ENCODE measurements at places on chromosomes 16 and 17.

GRCh38 chr17:50918071-50918932, 52.1 kb upstream of the TOB1 start:
- no peak for DNase-seq

DNA sequence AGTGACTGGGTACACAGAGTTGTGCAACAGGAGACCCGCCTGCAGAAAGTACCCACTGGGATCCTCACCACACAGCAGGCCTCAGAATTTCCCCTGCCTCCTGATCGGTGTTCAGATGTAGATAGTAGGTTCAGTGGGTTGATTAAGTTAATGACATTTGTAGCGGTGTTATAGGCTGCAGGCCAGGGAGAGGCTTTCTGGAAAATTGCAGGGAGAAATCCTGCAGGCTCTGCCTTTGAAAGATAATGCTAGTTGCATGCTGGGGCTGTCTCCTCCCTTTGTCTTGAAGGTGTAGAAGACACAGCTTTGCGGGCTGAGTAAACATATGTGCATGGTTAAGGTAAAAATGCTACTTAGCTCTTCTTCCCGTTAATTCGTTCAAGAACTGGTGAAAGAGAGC, 406.3 kb upstream of the RBFOX1 start:
- DNase-seq = no peak

- DNase-seq = no peak
Measured at GRCh38 chr16:73605309-73605708, 557.4 kb upstream of the ZFHX3 start.

GRCh38 chr17:57838857-57839570, 10.8 kb downstream of the MRPS23 start:
- no peak for DNase-seq

- no peak for DNase-seq
Measured at GRCh38 chr17:69447726-69448125, 33.2 kb downstream of the MAP2K6 start.

DNA sequence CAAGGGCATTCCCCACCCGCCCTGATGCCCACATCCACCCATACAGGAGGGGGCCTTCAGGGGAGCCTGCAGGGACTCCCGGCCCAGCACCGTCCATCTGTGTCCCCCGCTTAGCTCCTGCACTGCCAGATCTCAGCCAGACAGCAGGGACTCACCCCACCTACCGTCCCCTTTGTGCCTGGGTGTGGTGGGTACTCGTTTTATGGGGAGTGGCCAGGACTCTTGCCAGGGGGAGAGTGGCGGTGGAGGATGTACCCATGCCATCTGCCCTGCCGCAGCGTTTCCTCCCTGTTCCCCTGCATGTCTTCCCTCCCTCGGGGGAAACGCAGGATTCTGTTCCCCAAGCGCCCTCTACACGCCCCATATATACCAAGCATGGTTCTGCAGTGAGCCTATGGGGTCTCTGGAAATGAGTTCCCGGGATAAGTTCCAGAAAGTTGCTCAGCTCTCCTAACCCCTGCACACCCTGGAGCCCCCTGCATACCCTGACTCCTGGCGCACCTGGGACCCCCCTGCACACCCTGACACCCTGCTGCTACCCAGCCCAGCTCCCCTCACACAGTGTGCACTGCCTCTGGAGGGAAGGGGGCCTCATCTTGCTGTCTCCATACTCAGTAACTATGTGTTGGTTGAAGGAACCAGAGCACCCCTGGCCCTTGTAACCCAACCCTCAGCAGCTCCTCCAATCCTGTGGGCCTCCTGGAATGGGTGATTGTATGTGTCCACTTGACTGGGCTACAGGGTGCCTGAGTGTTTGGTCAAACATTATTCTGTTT, 4.2 kb upstream of the MAFG start:
- DNase-seq = no peak

GRCh38 chr17:4436381-4436780, 2.6 kb downstream of the SPNS3 start:
- DNase-seq = no peak

- no peak for DNase-seq
Measured at GRCh38 chr16:23342083-23342640, 40.1 kb downstream of the SCNN1B start.

- DNase-seq = no peak
Measured at GRCh38 chr17:27519550-27519949, 63.3 kb downstream of the KSR1 start.

- DNase-seq = no peak
Measured at GRCh38 chr17:44903012-44903685, 3.9 kb upstream of the EFTUD2 start.

GRCh38 chr17:29577385-29578211, 9.1 kb downstream of the TP53I13 start:
- no peak for DNase-seq

DNA sequence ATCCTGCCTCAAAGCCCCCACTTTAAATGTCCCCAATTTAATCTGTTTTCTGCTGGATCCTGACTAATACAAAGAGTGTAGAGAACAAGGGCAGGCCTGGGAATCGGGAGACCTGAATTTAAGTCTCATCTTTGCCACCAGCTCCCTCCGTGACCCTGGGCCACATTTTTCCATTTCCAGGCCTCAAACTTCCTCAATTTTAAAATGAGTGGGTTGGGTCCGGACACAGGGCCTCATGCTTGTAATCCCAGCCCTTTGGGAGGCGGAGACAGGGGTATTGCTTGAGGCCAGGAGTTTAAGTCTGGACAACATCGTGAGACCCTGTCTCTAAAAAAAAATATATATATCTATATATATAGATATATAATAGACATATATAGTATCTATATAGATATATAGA, 61.4 kb downstream of the SRL start:
- no peak for DNase-seq

- DNase-seq = no peak
Measured at GRCh38 chr17:75812096-75813013, 27.7 kb downstream of the UNK start.

DNA sequence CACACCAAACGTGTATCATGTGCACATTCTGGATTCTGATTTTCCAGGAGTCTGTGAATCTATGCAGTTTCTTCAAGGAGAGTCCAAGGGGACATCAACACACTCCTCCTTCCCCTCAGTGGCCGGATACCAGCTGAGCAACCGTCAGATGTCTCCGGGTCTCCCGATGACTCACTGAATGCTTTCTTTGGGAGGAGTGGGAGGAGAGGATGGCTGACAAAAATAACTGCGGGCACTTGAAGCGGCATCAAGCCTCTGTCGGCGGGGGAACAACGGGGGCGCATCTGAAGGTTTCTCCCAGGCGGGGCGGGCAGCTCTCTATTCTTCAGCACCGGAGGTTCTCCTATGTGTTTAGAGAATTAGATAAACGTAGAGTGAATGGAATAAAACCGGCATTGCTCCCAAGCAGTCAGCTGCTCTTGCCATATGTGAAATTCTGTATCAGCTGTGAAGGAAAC, 24.6 kb upstream of the LRRC75A start:
- peak; percentile 17 for DNase-seq

DNA sequence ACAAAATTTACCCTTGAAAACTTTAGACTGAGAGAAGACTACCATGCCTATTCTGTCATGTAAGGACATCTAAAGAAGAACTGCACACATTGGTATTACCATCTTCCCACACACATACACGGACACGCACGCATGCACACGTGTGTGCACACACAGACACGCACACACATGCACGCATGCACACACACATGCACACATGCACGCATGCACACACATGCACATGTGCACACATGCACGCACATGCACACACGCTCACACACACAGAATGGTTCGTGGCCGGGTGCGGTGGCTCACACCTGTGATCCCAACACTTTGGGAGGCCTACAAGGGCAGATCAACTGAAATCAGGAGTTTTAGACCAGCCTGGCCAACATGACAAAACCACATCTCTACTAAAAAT, 296.9 kb upstream of the HSBP1 start:
- DNase-seq = no peak

DNA sequence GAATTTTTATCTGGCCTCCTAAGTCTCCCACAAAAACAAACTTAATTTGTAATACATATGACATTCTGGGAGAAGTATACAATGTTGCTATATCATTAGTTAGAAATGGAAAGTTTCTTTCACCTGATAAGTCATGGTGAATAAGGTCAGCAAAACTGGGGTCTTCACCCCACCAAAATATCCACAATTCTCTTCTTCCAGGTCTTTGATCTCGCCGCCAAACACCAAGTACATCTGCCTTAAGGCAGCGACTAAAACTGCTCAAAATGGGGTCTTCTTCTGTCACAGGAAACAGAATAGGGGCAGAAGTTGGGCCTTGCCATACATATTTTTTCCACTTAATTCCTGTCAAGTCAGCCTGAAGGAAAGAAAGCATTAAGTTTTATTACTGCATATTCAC, 2.1 kb downstream of the MED13 start:
- no peak for DNase-seq

- DNase-seq = no peak
Measured at GRCh38 chr17:44502598-44503146, 534 bp downstream of the GPATCH8 start.

- no peak for DNase-seq
Measured at GRCh38 chr17:50155115-50155819, 4.8 kb upstream of the PPP1R9B start.

GRCh38 chr16:23057013-23057596, 92.1 kb downstream of the USP31 start:
- no peak for DNase-seq

DNA sequence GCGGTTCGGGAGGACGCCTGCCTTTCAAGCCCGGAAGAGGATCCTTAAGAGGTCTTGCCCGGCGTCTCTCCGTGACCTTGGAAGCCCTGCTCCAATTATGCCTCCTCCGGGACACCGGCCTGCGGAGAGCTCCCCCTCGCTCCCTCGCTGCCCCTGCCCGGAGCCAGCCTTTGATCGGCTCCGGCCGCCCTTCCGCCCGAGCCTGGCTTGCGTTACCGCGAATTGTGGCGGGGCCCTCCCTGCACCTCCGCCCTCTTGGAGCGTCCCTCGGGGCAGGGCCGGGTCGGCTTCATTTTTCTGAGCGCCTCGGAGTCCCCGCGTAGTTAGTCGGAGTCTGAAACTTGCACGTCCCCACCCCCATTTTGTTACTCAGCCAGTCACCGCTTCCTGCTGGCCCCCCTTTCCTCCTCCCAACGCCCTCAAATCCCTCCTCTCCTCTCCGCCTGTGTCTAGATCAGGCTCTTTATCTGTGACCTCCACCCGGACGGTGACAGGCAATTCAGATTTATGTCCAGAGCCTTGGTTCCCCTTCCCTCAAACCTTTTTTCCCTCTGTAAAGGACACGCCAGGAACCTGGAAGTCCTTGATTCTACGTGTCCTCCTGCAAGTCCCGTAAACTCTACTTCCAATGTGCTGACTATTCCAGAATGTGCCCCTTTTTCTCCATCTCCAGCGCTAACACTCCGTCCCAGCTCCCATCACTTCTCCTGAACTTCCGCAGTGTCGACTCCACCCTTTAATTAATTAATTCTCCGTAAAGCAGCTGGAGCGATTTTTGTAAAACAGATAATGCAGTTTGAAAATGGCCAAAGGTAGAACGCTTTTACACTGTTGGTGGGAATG, 569 bp upstream of the RABEP2 start:
- DNase-seq = peak; percentile 51

DNA sequence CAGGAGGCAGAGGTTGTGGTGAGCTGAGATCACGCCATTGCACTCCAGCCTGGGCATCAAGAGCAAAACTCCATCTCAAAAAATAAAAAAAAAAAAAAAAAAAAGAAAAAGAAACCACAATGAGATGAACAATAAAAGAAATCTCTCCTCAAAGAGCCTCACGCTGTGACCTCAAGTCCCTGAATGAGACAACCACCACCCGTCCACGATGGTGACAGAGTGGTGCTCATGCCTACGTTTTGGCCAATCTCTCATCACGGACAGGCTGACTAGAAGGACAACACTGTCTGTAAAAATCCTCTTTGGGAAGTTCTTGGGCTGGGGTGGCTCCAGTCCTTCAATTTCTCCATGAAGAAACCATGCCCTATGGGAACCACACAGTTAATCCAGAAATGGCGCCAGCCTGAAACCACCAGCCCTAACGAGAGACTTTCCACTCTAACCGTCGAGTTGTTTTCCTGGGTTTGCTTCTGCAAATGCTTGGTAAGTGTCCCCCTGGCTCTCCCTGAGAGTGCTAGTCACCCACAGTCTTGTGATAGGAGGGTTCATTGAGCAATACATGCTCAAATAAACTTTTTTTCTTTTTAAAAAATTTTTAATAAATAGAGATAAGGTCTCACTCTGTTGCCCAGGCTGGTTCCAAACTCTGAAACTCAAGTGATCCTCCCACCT, 15.0 kb upstream of the PRSS27 start:
- no peak for DNase-seq

- no peak for DNase-seq
Measured at GRCh38 chr17:49891271-49891670, 43.4 kb upstream of the TAC4 start.

DNA sequence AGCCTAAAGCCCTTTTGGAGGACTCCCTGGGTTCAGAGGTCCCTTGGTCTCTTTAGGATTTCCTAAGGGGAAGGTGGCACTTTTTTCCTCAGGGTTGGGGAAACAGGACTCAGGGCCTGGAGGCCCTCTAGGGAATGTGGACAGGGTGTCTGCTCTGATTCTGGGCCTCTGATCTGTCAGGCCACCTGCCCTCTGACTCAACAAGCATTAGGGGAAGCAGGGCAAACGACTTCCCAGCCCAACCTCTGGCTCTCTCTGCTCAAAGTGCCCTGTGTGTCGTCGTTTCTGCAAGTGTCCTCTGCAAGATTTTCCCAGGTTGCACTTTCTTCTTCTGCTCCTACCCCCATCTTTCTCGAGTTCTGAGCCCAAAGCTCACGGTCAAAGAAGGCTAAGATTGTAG, 6.6 kb upstream of the IGFBP4 start:
- no peak for DNase-seq

DNA sequence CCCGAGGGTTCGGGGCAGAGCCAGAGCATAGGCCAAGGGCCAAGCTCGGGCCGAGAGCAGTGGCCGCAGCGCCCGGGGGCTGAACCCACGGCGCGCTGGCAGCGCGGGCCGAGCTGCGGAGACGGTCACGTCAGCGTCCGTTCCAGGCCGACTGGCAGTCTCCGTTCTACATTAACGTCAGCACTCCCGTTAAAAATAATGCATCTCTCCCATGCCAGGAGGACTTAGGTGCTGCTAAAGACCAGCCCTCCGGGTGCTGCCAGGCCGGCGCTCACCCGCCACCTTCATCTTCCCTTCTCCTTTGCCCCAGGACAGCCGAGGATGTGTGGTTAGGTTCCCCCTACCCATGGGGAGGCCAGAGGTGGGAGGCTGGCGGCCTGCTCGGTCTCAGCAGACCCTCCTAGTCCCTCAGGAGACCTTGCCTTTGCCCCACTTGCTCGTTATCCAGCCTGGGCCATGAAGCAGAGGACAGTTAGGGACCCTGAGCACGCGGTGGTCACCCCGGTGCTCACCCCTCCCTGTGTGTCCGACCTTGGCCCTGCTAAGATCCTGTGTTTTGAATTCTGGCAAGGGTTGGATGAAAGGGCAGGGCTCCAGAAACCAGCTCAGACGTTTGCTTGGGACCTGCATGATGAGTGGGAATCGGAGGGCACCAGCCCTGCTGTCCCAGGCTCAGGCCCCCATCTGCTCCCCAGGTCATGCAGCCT, 572 bp downstream of the MPG start:
- DNase-seq = no peak

GRCh38 chr17:79720705-79721292, 9.9 kb upstream of the ENPP7 start:
- no peak for DNase-seq

Data from fibroblast of skin of left quadriceps (primary cell).